Kidney (tissue), 22 donors: ENCODE measurements at places on chromosomes 4 and X.

DNA sequence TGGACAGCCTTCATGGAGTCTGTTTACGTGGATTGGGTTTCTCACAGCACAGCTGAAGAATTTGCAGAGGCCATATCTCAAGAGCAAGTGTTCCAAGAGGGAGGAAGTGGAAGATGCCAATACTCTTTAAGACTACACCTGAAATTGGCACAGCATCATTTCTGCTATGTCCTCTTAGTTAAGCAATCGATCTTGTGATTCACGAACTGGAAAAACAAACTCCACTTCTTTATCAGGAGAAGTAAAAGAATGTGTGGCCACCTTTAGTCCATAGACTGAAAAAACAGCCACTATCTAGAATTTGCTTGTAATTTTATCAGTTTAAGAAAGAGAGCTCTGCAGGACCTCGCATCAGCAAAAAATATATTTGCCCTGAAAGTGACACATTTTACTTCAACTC is 473.1 kb upstream of the ATOH1 start:
- DNase-seq: no peak

DNA sequence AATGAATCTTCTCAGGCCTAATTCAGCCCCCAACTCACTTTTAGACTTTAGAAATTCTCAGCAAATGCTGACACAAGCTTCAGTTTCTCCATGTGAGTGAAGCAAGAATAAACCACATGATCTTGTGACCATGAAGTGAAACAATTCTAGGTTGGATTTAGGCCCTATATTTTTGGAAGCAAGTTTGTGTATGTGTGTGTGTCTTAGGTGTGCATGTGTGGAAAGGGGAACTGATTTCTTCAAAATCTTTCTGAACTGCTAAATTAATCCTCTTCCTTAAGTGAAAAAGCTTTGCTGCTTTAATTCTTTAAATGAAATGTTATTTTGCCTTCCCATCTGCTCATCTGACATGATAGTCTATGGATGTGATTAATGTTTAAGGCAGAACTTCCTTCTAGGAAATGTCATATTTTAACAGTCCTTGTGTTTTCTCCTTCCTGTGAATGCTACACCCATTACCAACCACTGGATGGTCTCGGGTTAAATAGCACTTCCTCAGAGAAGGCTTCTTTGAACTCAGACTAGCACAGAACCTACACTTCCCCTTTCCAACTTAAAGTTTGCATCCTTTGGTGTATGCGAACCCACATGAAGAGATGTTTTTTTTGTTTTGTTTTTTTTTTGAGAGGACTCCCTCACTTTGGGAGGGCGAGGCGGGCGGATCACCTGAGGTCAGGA is 1.2 kb upstream of the TMEM144 start:
- DNase-seq: no peak

GRCh38 chr4:56272927-56273326 is 114.4 kb downstream of the AASDH start:
- DNase-seq: no peak

DNA sequence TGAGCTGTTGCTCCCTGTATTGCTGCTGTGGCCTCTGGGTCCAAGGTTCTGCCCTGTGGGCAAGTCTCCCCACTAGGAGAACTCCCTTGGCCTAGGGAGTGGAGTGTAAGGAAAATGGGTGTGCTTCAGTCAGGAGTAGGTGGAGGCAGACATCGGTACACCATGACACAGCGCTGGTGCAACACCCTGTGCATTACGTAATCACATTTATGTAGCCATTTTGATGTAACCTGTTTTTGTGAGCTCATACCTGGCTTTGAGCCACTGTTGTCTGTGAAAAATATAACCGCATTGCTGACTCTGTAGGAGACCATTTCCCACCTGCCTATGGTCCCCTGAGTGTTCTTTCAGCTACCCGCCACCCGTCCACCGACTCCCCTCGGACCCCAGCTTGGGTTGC is 700.5 kb upstream of the AGA start:
- DNase-seq: no peak

GRCh38 chrX:153768311-153769157 is 4.5 kb downstream of the PLXNB3 start:
- DNase-seq: no peak

DNA sequence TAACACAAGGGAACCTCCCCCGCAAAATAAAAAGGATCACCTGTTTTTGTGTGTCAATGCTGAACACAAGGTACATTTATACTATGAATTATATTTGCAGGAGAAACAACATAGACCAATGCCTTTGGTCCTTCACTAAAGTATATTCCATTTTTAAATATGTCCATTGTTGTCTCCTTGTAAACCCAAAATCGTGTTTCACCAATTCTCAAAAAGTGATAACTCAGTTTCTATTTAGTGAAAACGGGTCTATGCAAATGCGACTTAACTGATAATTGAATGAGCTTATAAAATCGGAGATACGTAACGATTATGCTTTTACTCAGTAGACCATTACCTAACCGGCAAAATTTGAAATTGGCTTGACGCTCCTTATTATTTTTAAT is 2.1 kb downstream of the BRWD3 start:
- peak; percentile 36 for DNase-seq

DNA sequence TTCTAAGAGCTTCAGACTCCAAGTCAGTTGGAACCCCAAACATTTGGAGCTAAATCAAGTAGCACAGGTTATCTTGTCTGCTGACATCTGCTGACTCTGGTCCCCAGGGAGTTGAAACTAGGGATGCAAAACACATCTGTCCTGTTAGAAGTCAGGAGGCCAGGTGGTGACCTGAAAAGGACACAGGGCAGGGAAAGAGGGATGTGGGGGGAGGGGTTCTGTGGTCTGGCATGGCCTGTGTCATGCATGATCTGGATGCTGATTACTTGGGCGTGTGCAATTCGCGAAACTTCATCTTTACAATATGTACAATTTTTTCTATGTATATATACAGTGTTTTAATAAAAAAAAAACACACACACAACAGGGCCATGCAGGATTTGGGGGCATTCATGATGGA is 55.3 kb downstream of the FHDC1 start:
- no peak for DNase-seq

DNA sequence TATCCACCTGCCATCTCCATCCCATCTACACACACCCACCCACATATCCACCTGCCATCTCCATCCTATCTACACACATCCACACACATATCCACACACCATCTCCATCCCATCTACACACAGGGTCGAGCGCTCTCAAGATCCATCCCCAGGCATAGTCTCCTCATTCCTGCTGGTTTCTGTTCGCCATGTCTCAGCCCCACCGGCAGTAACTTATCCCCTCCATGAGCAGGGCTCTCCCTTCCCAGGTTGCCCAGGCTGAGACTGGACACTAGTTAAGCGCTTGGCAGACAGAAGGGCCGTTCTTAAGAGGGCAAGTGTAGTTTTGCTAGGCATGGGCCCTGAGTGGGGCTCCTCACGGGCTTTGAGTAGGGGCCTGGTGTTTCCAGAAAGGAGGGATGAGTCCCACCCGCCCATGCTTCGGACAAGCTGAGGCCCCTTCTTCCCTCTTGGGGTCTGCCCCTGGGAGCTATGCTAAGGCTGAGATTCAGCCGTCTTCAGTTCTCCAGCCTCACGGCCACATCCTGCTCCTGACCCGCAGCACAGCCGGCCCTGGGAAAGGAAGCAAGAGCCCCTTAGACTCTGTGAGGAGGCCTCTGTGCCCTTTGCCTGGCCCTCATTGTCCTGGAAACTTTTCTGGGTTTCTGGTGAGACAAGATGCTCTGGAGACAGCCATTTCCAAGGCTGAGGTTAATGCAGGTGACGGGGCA is 20.4 kb downstream of the TMEM271 start:
- no peak for DNase-seq

DNA sequence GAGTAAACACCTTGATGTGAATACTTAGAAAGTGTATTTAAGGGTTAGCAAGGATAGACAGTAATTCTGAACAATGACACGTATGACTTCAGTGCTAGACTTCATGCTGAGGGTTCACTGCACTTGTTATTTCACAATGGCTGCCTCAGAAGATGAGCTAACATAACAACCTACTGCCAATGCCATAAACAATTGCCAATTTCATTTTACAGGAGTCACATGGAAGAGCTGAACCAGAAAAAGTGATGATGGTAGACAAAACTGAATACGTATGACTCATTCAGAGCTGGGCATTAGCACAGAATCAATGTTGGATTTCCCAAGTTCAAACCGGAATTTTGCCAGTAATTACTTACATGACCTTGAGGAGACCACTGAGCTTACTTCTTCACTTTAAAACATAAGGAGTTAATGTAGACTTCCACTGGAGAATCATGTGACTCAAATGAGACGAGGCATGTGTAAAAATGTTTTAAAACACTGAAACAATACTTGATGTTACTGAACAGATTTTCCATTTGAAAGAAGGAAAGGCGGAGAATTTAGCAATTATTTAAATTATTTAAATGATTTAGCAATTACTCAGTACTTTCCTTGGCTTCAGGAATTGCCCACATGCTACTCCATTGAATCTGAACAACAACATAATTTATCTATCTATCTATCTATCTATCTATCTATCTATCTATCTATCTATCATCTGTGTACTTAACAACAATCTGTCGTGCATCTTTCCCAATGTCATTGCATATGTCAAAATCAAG is 868.5 kb upstream of the SLIT2 start:
- DNase-seq: no peak

GRCh38 chr4:118765399-118765798 is 70.5 kb downstream of the SEC24D start:
- DNase-seq: no peak

DNA sequence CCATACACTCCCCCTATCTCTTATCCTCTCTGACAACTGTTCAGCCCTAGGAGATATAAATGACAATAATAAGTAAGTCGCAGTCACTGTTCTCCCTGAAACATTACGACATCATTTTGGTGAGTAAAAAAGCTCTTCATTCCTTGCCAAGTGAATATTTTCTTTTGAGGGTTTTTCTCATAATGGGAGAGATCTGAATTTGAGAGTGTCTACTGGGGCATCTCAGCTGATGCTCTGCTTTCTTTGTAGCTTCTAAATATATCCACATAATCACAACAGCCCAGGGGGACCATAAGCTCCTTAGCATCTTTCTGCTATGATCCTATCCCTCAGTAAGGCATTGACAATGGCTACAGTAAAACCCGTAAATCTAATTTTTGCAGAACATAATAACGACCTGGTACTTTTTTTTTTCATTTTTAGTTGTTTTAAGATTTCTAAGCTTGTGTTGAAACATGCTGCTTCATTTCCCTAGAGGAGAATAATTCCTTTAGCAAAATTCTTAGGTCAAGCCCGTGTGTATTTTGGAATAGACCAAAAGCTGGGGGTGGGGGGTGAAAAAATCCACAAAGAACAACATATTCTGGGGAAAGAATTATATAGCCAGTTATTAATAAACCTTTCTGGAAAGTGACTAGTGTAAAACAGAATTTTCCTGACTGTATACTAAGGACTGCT is 78.1 kb upstream of the GPM6B start:
- no peak for DNase-seq

DNA sequence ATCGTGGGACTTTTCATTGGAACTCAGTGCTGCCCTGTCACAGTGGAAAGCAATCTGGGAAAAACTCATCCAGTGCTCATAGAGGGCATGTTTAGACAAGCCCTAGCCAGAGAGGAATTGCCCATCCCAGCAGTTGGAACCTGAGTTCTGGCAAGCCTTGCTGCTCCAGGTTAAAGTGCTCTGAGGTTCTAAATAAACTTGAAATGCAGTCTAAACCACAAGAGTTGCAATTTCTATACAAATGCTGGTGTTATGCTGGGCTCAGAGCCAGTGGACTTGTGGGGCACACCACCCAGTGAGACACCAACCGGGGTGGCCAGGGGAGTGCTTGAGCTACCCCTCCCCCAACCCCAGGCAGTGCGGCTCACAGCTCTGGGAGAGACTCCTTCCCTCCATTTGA is 142.8 kb upstream of the PPP1R2C start:
- no peak for DNase-seq

DNA sequence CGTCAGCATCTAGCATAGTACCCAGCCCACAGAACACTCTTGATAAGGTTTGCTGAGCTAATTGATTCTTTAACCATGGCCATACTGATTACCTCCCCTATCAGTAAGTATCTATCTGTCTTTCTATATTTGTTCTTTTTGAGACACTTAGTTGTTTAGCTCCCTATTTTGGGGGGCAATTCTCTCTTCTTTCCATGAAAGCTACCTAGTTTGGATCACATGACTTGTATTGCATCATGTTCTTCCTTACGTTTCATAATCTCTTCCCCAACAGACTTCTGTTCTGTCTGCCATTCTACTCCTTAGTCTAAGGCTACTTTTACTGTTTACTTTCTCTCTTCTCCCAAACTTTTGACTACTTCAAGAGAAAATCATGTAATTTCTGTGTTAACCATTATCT is 39.0 kb downstream of the TBC1D19 start:
- no peak for DNase-seq

DNA sequence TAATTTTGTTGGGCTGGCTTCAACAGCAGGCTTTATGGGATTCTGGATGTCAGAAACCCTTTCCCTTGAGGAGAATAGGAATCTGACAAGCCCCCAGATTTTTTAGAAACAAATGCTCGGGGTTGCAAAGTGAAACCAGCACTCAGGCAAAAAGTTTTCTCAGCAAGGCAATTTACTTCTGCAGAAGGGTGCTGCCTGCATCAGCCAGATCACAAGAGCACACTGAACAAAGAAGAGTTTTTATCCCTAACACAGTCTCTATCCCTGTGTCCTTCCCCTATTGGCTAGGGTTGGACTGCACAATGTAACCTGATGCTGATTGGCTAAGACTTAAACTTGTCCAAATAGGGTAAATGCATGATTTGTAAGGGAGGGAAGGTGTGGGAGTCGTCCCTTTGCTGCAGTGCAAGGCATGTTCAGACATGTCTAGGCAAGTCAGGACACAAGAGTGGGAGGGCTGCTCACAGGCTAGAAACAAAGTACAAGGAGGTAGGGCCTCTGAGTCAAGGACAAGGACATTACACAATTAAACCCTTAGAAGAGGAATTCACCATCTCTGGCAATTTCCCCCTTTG is 175.8 kb downstream of the CCNG2 start:
- no peak for DNase-seq

DNA sequence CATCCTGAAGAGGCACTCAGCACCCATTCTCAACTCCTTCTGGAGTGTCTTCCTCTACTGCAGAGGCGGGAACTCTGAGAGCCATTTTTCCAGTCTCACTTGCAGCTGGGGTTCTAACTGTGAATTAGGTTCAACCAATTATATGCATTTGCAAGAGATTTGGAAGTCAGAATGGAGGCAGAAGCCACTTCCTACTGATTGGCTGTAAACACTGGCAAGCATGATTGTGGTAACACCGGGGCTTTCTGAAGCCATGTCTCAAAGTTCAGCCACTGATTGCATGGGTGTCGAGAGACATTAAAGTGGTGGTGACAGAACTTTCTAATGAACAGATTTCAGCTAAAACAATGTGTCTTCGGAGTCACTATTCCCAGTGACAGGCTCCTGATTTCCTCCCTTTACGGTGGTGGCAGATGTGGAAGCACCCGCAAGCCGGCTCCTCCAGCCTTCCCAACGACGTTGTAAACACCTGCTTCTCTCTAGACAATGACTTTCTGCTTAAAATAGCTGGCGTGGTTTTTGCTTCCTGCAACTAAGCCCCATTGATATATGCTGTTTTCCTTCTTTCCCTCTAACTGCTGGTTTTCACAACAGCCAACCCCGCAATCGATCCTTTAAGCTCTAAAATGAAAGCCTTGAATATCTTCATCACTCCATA is 92.0 kb downstream of the IRF2 start:
- DNase-seq: no peak
